ENCODE measurements at places on chromosomes 16 and 17.

DNA sequence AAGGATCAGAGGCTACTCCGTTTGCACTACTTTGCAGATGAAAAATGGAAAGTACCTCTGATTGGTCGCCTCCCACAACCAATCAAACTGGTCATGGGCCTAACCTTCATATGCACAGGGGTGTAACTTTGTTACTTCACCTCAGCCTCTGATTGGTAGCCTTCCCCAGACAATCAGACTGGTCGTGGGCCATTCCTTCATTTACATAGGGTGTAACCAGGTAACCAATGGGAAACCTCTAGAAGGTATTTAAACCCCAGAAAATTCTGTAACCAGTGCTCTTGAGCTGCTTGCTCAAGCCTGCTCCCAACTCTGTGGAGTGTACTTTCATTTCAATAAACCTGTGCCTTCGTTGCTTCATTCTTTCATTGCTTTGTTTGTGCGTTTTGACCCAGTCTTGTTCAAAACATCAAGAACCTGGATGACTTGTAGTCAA lies 39.2 kb upstream of the USP22 start:
- DNase-seq = no peak

- DNase-seq = no peak
Measured at GRCh38 chr16:67551972-67552371, 10.4 kb upstream of the CTCF start.

- DNase-seq = no peak
Measured at GRCh38 chr17:13074026-13074425, 56.2 kb upstream of the ELAC2 start.

DNA sequence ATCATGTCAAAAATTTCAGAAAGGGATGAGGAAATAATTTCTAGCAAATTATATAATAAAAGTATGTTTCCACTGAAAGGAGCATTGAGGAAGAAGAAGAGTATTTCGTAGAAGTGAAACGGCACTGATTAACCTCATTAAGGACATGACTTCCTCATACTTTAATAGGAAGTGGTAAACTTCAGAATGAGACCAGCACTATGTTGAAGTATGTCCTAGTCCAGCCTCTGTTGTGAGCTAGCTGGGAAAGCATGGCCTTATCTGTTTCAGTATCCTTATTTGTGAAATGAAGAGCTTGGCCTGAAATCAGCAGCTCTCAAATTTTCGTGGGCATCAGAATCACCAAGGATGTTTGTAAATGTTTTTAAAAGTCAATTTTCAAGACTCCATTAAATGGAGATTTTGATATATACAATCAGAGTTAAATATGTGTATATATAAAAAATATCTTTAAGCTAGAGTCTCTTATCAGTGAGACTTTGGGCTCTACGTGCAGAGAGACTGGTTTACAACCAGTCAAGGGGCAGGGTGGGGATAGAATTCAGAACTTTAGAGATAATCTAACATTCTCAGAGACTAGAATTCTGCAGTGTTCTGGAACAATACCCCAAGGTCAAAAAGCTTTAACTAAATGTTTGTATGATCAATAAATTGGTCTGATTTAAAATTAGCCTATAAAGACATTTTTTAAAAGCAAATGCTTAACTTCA lies 365.4 kb downstream of the CDH13 start:
- DNase-seq = no peak

DNA sequence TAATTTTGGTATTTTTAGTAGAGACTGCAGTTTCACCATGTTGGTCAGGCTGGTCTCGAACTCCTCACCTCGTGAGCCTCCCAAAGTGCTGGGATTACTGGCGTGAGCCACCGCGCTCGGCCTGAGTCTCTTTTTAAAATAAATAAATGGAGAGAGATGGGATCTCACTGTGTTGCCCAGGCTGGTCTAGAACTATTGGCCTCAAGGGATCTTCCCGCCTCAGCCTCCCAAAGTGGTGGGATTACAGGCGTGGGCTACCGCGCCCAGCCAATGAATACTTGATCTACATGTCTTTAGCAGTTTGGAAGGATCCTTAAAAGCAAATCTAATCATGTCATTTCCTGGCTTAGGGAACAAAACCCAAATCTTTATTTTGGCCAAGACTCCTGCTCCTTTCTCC lies 1.2 kb downstream of the DHODH start:
- no peak for DNase-seq

DNA sequence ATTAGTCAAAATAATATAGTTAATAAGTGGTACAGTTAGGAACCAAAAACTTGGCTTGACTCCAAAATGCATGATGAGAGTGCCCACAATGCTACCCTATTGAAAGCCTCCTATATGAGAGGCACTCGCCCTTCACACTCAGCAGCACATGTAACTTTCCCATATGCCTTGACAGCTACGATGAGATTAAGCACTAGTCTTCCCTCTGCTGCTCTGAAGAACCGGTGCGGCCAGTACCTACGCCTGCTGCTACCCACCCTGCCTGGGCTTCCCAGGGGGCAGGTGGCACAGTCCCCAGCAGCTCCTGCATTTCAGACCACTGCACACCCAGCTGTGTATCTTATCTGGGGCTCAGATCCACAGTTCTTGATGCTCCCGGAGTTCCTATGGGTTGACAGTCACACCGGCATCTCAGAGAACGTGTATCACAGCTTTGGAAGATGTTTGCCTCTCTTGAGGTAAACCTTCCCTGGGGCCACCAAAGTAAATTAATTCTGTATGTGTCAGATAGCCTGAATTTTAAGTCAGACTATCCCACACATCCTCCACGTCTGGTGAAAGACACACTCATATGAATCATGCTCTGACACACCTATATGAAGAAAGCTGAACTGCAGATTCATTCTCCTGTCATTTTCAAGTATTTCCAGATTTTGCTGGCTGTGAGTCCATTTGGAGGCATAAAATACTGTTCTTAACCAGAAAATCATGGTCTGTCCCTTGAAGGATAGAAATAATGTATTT lies 77.8 kb downstream of the MYH10 start:
- no peak for DNase-seq

- DNase-seq = no peak
Measured at GRCh38 chr17:72351884-72352346, 231.1 kb downstream of the SOX9 start.

DNA sequence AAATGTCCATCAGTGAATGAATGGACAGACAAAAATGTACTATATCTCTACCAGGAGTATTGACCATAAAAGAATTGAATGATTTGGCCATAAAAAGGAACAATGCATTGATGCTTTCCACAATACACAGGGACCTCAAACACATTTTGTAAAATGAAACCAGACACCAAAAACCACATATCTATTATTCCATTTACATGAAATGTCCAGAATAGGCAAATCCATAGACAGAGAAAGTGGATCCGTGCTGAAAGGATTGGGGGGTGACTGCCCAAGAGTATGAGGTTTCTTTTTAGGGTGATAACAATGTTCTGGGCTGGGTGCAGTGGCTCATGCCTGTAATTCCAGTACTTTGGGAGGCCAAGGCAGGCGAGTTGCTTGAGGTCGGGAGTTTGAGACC lies 6.9 kb upstream of the LITAF start:
- DNase-seq = no peak

GRCh38 chr16:23676924-23677480 lies 1.7 kb upstream of the PLK1 start:
- no peak for DNase-seq

DNA sequence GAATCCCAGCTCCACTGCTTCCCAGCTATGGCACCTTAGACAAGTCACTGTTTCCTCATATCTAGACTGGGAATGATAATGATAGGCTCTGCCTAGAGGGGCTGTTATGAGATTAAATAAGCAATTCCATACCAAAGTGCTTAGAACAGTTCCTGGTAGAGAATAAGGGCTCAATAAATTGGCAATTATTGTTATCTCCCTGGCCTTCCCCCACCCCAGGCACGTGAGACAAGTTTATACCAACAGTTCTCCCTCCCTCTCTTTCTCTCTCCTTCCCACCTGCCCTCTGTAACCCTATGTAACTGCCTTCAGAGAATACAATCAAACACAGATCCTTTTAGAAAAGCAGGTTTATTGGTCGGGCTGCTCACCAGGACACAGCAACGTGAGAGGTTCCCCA lies 13.9 kb upstream of the STAT3 start:
- no peak for DNase-seq

- DNase-seq = no peak
Measured at GRCh38 chr17:50181144-50181543, 15.3 kb downstream of the SGCA start.

DNA sequence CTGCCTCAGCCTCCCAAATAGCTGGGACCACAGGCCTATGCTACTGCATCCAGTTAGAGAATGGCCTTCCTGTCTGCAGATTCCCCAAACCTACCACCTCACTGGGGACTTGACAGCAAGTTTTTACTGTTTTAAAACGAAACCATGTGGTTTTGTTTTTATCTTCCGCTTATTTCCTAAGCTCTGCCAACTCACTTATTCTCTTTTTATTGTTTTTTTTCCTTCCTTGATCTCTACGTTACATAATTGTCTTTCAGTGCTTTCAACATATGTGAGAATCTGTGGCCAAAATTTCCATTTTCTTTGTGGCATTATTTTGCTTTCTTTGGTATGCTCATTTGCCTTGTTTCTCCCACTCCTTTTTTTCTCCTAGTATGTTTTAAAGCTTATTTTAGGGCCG lies 14.6 kb upstream of the SLC38A7 start:
- DNase-seq = peak; percentile 7

DNA sequence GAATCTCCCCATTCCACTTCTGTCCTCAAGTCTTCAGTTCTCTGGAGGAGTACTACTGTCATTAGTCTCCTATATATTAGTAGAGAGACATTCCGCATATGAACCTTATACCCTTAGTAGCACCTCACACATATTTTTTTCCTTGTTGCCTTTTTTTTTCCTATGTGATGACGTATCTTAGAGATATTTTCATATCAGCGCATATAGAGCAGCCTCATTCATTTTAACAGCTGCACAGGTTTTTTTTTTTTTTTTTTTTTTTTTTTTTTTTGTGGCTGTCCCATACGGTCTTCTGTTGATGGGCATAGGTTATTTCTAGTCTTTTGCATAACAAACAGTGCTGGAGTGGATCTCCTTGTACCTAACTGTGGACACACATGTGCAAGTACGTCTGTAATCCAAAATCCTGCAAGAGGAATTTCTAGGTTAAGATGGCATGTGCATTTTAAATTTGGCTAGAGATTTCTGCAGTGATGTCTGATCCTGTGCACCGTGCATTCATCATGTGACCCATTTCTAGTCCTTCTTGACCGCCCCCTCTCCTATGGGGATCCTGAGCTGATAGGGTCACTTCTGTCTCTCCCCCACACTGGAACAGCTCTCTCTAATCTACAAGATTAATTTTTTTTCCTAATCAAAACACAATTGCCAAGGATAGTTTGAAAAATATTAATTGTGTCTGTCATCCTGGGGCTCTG lies 64.8 kb downstream of the PRKCB start:
- DNase-seq = no peak

DNA sequence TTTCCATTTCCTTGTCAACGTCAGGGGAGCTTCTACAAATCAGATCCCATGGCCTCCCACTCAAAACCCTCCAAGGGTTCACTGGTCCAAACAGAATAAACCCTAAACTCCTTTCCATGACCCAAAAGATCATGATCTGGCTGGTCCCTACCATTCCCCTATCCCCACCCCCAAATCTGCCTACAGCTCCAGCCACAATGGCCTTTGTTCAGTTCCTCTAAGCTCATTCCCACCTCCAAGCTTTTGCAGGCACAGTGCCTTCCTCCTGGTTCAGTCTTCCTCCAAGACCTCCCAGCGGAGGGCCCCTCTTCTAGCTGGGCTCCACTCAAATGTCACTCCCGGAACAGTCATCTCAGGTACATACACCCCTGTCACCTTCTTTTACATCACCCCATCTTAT lies 2.0 kb downstream of the GPRC5B start:
- DNase-seq = no peak

DNA sequence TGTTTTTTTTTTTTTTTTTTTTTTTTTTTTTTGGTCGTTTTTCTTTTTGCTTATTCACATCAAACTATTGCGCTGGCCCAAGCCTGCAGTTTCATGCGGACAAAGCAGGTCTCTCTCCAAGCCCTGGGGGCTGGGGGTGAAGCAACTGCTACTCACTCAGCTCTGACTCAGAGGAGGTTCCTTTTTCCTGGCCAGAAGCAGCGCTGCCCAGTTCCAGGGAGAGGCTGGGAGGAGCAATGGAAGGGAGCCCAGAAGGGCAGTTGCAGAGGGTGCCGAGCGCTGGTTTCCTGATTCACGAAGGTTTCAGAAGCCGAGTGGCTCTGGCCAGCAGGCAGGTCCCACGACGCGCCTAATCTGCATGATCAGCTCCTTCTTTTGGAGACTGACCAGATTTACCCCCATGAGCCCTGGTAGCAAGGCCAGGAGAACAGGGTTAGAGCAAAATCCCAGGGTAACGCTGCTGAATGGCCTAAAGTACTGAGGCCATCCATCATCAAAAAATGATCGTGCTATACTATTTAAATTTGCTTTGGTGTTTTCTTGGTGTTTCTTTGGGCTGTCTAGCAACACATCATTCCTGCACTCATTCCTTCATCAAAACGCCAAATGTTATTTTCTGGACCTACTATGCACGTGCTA lies 144.7 kb upstream of the SOX9 start:
- no peak for DNase-seq

GRCh38 chr17:18318771-18319450 lies 3.8 kb downstream of the SMCR8 start:
- no peak for DNase-seq

GRCh38 chr17:39208136-39208535 lies 8.1 kb downstream of the RPL19 start:
- no peak for DNase-seq

- DNase-seq = no peak
Measured at GRCh38 chr16:15606518-15607220, 36.3 kb downstream of the MARF1 start.

GRCh38 chr16:27514806-27515205 lies 34.9 kb downstream of the GTF3C1 start:
- DNase-seq = no peak

DNA sequence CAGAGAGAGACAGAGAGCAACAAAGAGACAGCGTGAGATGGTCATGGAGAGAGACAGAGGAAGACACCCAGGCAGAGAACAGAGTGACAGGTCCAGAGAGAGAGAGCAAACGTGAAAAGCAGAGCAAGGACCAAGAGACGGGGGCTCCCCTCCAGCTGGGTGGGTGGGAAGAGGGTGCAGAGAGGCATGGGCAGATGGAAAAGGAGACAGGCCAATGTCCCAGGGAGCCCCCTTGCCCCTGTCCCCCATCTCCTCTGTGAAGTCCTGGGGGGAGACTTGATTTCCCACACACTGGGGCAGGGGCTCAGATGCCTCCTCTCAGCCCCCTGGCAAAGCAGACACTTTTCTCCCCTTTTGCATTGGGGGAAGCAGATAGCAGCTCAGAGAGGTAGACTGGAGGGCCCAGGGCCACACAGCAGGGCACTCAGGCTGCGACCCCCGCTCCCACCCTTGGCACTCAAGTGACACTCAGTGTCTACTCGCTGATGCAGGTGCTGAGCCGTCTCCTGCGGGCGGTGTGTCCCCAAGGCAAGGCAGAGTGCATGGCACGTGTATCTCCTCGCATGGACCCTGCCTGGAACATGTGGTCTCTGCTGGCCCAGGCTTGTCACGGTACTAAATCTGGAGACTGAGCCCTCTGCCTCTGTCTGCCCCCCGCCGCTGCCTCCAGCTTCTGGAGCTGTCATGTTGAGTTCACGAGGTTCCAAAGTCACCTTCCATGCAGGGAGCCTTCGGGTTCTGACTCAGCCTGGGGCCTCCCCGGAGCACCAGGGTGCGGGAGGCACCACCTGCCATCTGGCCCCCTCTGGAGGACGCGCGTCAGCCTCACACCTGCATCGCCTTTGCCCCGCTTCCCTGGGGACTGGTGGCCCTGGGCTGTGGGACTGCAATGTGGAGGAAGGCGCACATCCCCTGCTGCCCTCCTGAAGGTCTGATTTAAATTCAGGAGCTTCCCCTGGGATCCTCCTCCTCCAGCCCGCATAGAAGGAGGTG lies 215.9 kb upstream of the GSE1 start:
- no peak for DNase-seq

Measured in activated CD4-positive, alpha-beta T cell treated with anti-CD3 and anti-CD28 coated beads, Interleukin-2, Interleukin-4, amounts not matched to agents 100 ng/mL and 50 ng/mL, durations not matched to agents 16 hours and 8 hours (primary cell).